ENCODE measurements at places on chromosomes 2 and 18. TPM values are rescaled to one million over a fixed set of nuclear protein-coding genes. Genes with fewer than 3 reads are reported as not detected.

IL36G gene
- total RNA-seq: not detected

SERPINB2 gene
- 19.6 TPM for total RNA-seq

ABHD1 gene
- total RNA-seq: 0.24 TPM

PPM1G gene
- 47.4 TPM for total RNA-seq

SKA1 gene
- total RNA-seq: 0.81 TPM

KCNS3 gene
- total RNA-seq: 1.3 TPM

UGT1A4 gene
- not detected for total RNA-seq

RBBP8 gene
- total RNA-seq: 19.6 TPM

ECEL1 gene
- not detected for total RNA-seq

DRC1 gene
- 0.24 TPM for total RNA-seq

EN1 gene
- 22.9 TPM for total RNA-seq

OTOS gene
- not detected for total RNA-seq

ERICH2 gene
- not detected for total RNA-seq

DNAH6 gene
- 0.32 TPM for total RNA-seq

ALKAL2 gene
- total RNA-seq: not detected

CCDC93 gene
- total RNA-seq: 28.6 TPM

TMEM182 gene
- total RNA-seq: 1.9 TPM

HMSD gene
- total RNA-seq: 0.49 TPM

SRD5A2 gene
- total RNA-seq: 11.4 TPM

RESP18 gene
- total RNA-seq: not detected

CAVIN2 gene
- total RNA-seq: 1.9 TPM

MYCN gene
- not detected for total RNA-seq

LHCGR gene
- total RNA-seq: not detected

TSPYL6 gene
- total RNA-seq: not detected

MBD5 gene
- 29.1 TPM for total RNA-seq

UXS1 gene
- 26.4 TPM for total RNA-seq

ARHGAP15 gene
- 0.49 TPM for total RNA-seq

IL37 gene
- not detected for total RNA-seq

GATA6 gene
- total RNA-seq: 0.12 TPM

ARMC9 gene
- 54.2 TPM for total RNA-seq

C18orf54 gene
- total RNA-seq: 4.1 TPM

FAM110C gene
- total RNA-seq: under 0.01 TPM

RPL31 gene
- 423 TPM for total RNA-seq

FOXI3 gene
- total RNA-seq: not detected

FBLN7 gene
- 1.3 TPM for total RNA-seq

DCC gene
- under 0.01 TPM for total RNA-seq

UPP2 gene
- not detected for total RNA-seq

GCKR gene
- 0.32 TPM for total RNA-seq

GALNT13 gene
- 0.12 TPM for total RNA-seq

TUBA4A gene
- 68.4 TPM for total RNA-seq

RND3 gene
- 601 TPM for total RNA-seq

CYS1 gene
- 14.2 TPM for total RNA-seq

CTNNA2 gene
- under 0.01 TPM for total RNA-seq

LYG1 gene
- total RNA-seq: 0.32 TPM

PIAS2 gene
- 32.7 TPM for total RNA-seq

EGR4 gene
- total RNA-seq: 0.12 TPM

CASP10 gene
- 3.1 TPM for total RNA-seq

CPLX4 gene
- total RNA-seq: 0.24 TPM

NPC1 gene
- total RNA-seq: 60.1 TPM

MC4R gene
- 0.36 TPM for total RNA-seq

DQX1 gene
- total RNA-seq: not detected

ATP6V1B1 gene
- total RNA-seq: 1.1 TPM

SPAST gene
- 19.4 TPM for total RNA-seq

Measured in hair follicle dermal papilla cell (primary cell).